CD14-positive monocyte (primary cell): ENCODE measurements at places on chromosomes 5 and 9. TPM values are rescaled to one million over a fixed set of nuclear protein-coding genes. Genes with fewer than 3 reads are reported as not detected.

GRCh38 chr9:73079326-73079725 lies 72.3 kb upstream of the ANXA1 start:
- DNase-seq = no peak
- no peaks in the 10 kb centered on the region for H3K4me1 ChIP-seq
- no peak overlapping the region for H3K4me3 ChIP-seq
- no peaks in the 10 kb centered on the region for H3K36me3 ChIP-seq
- H3K27me3 ChIP-seq = no peaks in the 10 kb centered on the region

The FBP2 gene
- not detected in 2 replicates for polyA plus RNA-seq

DNA sequence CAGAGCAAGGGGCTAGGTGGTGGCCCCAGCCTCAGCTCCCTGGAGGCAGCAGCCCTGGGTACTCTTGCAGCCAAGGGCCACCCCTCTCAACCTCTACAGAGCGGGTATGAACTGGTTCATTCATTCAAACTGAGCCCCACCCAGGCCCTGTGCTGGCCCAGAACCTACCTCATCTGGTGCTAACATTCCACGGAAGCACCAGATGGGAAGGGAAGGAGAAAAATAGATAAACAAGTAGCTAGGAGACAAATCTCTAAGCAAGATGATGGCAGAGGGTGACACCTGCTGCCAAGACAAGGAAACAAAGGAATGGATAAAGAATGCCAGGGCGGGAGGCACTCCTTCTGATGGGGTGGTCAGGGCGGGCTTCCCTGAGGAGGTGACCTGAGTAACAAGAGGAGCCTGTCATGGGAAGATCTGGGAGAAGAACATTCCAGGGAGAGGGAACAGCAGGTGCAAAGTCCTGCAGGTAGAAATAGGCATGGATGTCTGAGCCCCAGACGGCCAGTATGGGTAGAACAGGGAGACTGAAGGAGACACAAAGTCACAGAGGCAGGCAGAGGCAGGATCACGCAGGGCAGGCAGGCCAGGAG lies 6.1 kb downstream of the ST6GALNAC4 start:
- no peak overlapping the region for H3K4me3 ChIP-seq
- peaks cover 26% of the 10 kb centered on the region for H3K4me1 ChIP-seq
- peaks cover 38% of the 10 kb centered on the region for H3K36me3 ChIP-seq
- no peak for DNase-seq

- H3K36me3 ChIP-seq = no peaks in the 10 kb centered on the region
- no peak for DNase-seq
- no peak overlapping the region for H3K4me3 ChIP-seq
- H3K27ac ChIP-seq = no peak overlapping the region
- no peaks in the 10 kb centered on the region for H3K4me1 ChIP-seq
- no peaks in the 10 kb centered on the region for H3K27me3 ChIP-seq
Observed at GRCh38 chr5:129664336-129664937, 83.5 kb upstream of the MINAR2 start.

DNA sequence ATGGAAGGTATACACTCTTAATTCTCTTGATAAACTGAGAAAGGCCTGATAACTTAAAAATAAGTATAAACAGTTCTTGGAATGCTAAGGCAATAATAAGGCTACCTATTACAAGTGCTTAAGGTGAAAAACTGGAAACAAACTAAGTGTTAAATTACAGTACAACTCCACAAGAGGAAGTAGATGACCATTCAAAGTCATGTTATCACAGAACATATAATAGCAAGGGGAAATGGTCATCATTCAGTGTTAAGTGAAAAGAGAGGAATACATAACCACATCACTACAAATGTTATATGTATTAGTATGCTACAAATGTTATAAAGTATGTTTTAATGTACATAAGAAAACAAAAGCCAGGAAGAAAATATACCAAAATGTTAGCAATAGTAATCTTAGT lies 135.9 kb downstream of the CCDC192 start:
- DNase-seq = peak; percentile 16
- H3K27ac ChIP-seq = peak overlapping the region; percentile 3
- no peaks in the 10 kb centered on the region for H3K27me3 ChIP-seq
- H3K36me3 ChIP-seq = no peaks in the 10 kb centered on the region
- H3K4me3 ChIP-seq = no peak overlapping the region
